ENCODE measurements at places on chromosomes 16 and 17. TPM values are rescaled to one million over a fixed set of nuclear protein-coding genes. Genes with fewer than 3 reads are reported as not detected.

GRCh38 chr16:84883301-84883700 lies 63.5 kb downstream of the CRISPLD2 start:
- no peaks in the 10 kb centered on the region for H3K27me3 ChIP-seq
- no peak for DNase-seq
- no peak overlapping the region for H3K4me3 ChIP-seq
- H3K27ac ChIP-seq = no peak overlapping the region
- no peaks in the 10 kb centered on the region for H3K4me1 ChIP-seq
- H3K36me3 ChIP-seq = no peaks in the 10 kb centered on the region

- no peaks in the 10 kb centered on the region for H3K27me3 ChIP-seq
- H3K4me3 ChIP-seq = peak overlapping the region; percentile 4
- H3K27ac ChIP-seq = peak overlapping the region; percentile 76
- DNase-seq = peak; percentile 43
- H3K4me1 ChIP-seq = peaks cover 28% of the 10 kb centered on the region
- H3K36me3 ChIP-seq = no peaks in the 10 kb centered on the region
Observed at GRCh38 chr17:39238311-39238972, 12.7 kb upstream of the STAC2 start.

- H3K4me3 ChIP-seq = peak overlapping the region; percentile 23
- H3K27me3 ChIP-seq = no peaks in the 10 kb centered on the region
- H3K27ac ChIP-seq = peak overlapping the region; percentile 21
- no peak for DNase-seq
- peaks cover 10% of the 10 kb centered on the region for H3K4me1 ChIP-seq
Observed at GRCh38 chr17:55577687-55578086, 66.4 kb upstream of the SMIM36 start.

DNA sequence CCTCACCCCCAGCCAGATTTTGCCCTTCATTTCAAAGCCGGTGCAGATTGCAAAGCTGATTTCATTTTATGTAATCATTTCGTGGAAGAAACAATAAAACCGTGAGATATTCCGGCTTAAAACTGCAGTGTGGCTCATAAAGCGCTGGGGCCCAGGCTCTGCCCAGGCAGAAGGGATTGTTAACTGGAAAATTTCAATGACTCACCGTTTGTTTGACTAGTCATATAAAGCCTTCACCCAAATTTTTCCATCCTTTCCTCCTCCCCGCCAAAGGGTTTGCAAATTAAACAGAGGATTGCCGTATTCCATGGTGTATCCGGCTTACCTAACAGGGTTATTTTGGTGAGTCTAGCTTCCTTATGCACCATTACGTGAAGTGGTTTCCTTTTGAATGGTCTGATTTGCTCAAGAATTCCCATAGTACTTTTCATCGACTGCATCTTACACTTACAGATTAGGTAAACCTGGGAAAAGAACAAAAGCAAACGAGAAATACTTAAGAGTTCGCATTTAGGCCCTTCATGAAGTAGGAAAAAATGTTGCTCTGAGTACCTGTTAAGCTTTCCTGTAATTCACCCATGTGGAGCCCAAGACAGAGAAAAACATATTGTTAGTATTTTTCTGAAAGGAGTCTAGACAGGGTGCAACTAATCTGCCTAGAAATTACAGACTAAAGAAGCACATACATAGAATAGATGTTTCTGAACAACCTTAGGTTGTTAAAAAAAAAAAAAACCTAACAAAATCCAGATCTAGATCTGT lies 949 bp upstream of the GSPT1 start:
- peaks cover 12% of the 10 kb centered on the region for H3K4me1 ChIP-seq
- H3K27ac ChIP-seq = peak overlapping the region; percentile 48
- H3K36me3 ChIP-seq = no peaks in the 10 kb centered on the region
- peak overlapping the region; percentile 36 for H3K4me3 ChIP-seq
- H3K27me3 ChIP-seq = no peaks in the 10 kb centered on the region

GRCh38 chr17:29622337-29623282 lies at the start of gene CORO6:
TSS of gene CORO6 (minus strand) at chr17:29622912. CDS start at chr17:29621421, 1,491 bp downstream.
- H3K36me3 ChIP-seq = peaks cover 6% of the 10 kb centered on the region
- H3K4me3 ChIP-seq = peak within 1 kb of the TSS; percentile 47
- H3K27me3 ChIP-seq = no peaks in the 10 kb centered on the region
- DNase-seq = peak; percentile 68
- peaks cover 27% of the 10 kb centered on the region for H3K4me1 ChIP-seq

DNA sequence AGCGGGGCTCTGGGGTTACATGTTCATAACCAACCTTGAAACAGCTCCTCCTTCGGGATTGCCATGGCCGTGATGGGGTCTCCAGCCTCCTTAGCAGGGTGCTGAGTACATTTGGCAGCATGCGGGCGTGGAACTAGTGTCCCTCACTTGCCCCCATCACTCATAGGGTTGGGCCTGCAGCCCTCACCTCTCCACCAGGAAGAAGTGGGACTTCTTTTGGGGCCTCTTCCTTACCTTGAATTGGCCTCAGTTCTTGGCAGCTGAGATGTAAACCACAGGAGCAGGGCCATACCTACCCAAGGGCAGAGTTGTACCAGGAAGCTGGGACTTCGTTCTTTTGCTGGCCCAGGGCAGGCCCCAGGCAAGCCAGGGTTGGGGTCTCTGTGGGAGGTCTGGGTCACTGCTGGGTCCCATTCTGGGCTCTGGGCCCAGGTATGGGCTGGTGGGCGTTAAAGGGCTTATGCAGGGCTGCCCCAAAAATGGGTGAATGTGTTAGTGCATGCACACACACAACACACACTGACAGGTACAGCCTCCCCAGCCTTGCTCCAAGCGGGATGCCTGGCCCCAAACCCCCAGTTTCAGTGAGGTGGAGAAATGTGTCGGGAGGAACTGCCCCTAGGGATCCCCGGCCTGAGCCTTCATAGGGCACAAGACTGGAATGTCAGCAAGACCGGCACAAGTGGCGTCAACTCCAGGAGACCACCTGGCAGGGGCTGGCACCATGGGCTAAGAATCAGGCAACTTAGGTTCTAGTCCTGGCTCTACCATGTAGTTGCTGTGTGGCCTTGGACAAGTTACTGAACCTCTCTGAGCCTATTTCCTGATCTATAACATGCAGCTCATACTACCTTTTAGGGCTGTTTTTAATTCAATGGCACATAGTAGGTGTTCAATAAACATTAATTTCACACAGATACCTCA lies 3.9 kb upstream of the KRT15 start:
- no peak overlapping the region for H3K27ac ChIP-seq
- H3K36me3 ChIP-seq = no peaks in the 10 kb centered on the region
- DNase-seq = no peak
- H3K27me3 ChIP-seq = peaks cover 9% of the 10 kb centered on the region

DNA sequence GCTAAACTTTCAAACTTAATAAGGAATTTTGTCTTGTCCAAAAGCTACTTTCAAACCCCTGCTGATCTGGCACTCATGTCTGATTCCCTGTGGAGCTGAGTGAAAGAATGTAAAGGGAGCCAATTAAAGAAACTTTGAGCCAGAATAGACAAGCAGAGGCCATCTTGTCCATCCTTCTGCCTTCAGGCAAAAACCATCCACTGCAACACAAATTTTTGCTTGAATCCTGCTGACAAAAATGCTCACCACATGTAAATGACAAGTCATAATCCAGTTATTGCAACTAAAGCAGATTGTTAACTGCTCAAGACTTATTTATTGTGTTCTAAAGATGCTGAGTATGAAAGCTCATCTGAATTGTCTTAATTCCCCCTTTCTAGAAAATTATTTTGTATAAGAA lies 124.0 kb upstream of the HLF start:
- no peak for DNase-seq
- H3K36me3 ChIP-seq = no peaks in the 10 kb centered on the region
- no peaks in the 10 kb centered on the region for H3K4me1 ChIP-seq
- H3K4me3 ChIP-seq = no peak overlapping the region
- no peak overlapping the region for H3K27ac ChIP-seq
- H3K27me3 ChIP-seq = no peaks in the 10 kb centered on the region

DNA sequence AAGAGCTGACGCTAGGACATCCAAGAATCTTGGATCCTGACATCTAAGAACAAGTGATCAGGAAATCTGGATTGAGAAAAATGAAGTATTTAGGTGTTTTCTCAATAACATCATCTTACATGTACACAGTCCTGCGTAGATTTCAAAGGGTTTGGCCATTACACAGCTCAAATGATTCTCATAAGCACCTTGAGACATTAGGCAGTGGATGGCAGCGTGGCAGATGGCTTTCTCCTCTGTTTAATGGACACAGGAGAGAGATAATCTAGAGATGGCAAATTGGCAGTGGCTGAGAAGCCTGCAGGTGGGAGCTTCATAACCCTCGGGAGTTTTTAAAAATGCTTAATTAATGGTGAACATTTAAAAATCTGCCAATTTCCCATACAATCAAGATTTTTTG lies 137.5 kb downstream of the ZFHX3 start:
- no peaks in the 10 kb centered on the region for H3K27me3 ChIP-seq
- H3K4me3 ChIP-seq = no peak overlapping the region
- no peaks in the 10 kb centered on the region for H3K4me1 ChIP-seq
- no peaks in the 10 kb centered on the region for H3K36me3 ChIP-seq
- DNase-seq = no peak

DNA sequence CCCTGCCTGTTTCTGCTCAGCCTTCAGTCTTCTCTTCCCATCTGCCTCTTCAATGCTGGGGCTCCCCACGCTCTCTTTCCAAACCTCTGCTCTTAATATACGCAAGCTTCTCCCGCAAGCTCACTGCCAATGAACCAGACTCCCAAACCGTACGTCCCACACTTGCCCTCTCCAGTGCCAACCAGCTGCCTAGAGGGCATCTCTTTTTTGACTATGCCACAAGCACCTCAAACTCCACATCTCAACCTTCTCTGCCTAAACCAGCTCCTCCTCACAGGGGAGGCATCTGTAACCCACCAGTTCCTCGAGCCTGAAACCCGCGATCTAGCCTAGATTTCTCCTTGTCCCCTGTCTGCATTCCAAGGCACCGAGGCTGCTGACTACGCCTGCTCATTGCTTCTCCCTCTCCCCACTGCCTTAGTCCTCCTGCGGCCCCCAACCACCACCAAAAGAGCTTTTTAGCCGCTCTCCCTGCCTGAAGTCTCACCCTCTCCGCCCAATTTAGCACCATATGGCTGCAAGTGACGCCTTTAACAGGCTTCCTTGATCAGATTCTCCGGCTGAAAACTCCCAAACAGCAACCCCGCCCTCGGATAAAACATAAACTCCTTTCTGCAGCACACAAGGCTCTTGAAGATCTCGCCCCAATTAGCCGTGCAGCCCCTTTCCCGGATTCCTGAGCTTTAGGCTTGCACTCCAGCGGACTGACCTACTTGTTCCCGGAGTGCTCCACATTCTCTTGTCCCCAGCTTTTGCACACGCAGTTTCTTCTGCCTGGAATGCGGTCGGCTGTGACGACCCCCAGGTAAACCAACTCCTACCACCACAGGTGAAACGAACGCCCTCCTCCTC lies 1.5 kb downstream of the GGA2 start:
- peaks cover 46% of the 10 kb centered on the region for H3K4me1 ChIP-seq
- no peak for DNase-seq
- no peaks in the 10 kb centered on the region for H3K27me3 ChIP-seq
- peak overlapping the region; percentile 58 for H3K4me3 ChIP-seq
- no peaks in the 10 kb centered on the region for H3K36me3 ChIP-seq

GRCh38 chr17:73462823-73463222 lies 151.0 kb upstream of the CDC42EP4 start:
- DNase-seq = no peak
- no peak overlapping the region for H3K27ac ChIP-seq

GRCh38 chr16:15043344-15043743 lies 12.5 kb downstream of the NTAN1 start:
- H3K27ac ChIP-seq = no peak overlapping the region
- H3K27me3 ChIP-seq = no peaks in the 10 kb centered on the region
- DNase-seq = no peak
- peaks cover 28% of the 10 kb centered on the region for H3K36me3 ChIP-seq
- H3K4me3 ChIP-seq = no peak overlapping the region

DNA sequence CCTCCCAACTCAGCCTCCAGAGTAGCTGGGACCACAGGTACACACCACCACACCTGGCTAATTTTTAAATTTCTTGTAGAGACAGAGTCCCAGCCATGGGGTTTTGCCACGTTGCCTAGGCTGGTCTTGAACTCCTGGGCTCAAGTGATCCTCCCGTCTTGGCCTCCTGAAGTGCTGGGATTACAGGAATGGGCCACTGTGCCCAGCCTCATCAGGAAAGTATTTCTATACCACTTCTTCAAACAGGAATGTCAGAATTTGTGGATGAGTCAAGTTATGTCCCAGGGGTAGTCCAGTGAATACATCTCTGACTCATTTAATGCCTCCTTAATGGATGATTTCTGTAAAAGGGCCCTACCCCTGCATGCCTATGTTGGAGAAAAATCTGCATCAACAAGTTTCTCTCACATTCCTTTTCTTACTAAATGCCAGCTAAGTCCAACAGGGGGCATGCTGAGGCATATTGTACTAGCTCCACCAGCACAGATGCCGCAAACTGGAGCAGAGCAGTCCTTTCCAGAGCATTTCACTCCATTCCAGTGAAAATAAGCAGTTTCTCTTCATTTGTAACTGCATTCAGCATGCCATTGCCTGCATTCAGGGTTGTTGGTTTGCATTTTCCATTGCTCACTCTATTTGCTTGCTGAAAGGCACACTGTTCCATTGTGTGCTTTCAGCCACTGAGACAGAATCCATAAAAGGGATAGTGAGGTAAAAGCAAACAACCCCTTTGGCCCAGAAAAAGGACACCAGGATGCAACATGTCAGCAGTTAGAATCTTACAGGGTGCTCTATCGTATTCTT lies 5.3 kb upstream of the CAVIN1 start:
- peaks cover 13% of the 10 kb centered on the region for H3K27me3 ChIP-seq
- no peaks in the 10 kb centered on the region for H3K36me3 ChIP-seq
- peaks cover under 1% of the 10 kb centered on the region for H3K4me1 ChIP-seq
- DNase-seq = no peak
- no peak overlapping the region for H3K4me3 ChIP-seq

- H3K27me3 ChIP-seq = no peaks in the 10 kb centered on the region
- peaks cover 30% of the 10 kb centered on the region for H3K4me1 ChIP-seq
- no peaks in the 10 kb centered on the region for H3K36me3 ChIP-seq
- DNase-seq = no peak
- H3K27ac ChIP-seq = no peak overlapping the region
Observed at GRCh38 chr17:75301049-75301448, 11.8 kb upstream of the SLC25A19 start.

The GPR179 gene
- total RNA-seq = not detected

The NPIPB9 gene
- total RNA-seq = 13.7 TPM

The PIK3R5 gene
- 254 TPM for total RNA-seq

The HBQ1 gene
- 2.0 TPM for total RNA-seq

The TNS4 gene
- total RNA-seq = 1.8 TPM

The ZSCAN10 gene
- total RNA-seq = 0.96 TPM

The JPH3 gene
- not detected for total RNA-seq

The ITGAX gene
- total RNA-seq = 249 TPM

Data from natural killer cell (primary cell).